ENCODE measurements at places on chromosomes 2 and 18. TPM values are rescaled to one million over a fixed set of nuclear protein-coding genes. Genes with fewer than 3 reads are reported as not detected.

- DNase-seq: no peak
Measured at GRCh38 chr2:77199411-77199810, 322.8 kb downstream of the LRRTM4 start.

GRCh38 chr2:14790041-14790640 is 157.6 kb downstream of the LRATD1 start:
- DNase-seq: no peak

DNA sequence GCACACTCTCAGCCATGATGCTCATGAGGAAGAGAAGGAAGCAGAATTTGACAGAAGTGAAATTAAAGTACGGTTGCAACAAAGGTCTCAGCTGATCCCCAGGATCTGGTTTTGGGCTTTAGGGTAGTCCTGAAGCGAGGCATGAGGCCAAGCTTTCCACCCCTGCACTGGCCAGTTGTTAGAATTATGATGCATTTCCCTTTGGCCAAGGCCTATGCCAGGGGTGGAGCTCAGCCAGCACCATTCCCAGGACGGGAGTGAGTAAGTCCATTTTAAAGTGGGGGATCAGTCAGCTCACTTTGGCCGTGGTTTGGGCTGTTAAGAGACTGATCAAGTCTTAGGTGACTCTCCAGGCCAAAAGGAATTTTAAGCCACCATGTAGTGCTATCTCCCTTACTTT is 314.5 kb upstream of the MMADHC start:
- no peak for DNase-seq

GRCh38 chr18:24669015-24669414 is 208.6 kb downstream of the HRH4 start:
- DNase-seq: no peak

- no peak for DNase-seq
Measured at GRCh38 chr2:189866296-189866695, 82.0 kb downstream of the PMS1 start.

DNA sequence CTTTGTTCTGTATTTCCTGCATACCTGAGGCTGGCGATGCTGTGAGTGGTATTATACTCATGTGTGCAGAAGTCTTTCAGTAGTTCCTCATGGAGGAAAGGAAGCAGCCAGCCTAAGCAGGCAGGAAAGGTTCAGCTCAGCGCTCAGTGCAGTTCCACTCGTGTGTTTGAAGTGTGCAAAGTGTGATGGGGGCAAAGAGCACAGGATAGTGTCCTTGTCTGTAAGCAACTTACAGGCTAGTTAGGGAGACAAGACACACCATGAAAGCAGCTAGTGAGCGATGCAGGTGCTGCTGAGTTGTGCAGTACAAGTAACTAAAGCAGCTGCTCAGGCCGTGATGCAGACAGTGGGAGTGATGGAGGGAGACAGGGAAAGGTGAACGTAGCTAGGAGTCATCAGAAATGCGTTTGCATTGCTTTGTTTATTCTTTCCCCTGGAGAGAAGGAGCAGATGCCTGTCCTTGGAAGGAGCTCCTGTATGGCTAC is 146.2 kb downstream of the LDLRAD4 start:
- DNase-seq: no peak

- no peak for DNase-seq
Measured at GRCh38 chr2:237669283-237669627, 41.9 kb downstream of the LRRFIP1 start.

GRCh38 chr2:84283506-84283905 is 175.6 kb downstream of the SUCLG1 start:
- no peak for DNase-seq

DNA sequence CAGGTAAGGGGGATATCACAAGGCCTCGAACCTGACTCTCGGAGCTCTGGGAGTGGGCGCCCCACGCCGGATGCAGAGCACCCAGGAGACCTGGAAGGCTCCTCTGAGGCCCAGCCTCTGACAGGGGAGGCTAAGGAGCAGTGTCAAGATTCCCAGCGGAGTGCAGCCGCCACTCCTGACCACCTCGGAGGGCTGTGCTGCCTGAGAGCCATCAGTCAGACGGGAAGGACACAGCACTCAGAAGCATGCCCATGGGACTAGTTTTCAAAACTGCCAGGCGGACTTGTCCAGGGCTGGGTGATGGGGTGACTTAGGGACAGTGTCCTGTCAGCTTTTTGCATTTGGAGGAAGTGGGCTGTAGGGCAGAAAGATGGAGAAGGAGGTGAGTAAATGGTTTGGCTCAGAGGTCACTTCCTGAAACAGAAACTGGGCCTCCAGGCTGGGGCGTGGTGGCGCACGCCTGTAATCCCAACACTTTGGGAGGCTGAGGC is 34.6 kb upstream of the B3GNT7 start:
- DNase-seq: no peak

Gene ERICH2
- not detected for total RNA-seq

Gene ANKRD30B
- not detected for total RNA-seq

Gene CHRNG
- not detected for total RNA-seq

Gene SLC23A3
- total RNA-seq: 12.1 TPM
